ENCODE measurements at places on chromosomes 7 and 10.

DNA sequence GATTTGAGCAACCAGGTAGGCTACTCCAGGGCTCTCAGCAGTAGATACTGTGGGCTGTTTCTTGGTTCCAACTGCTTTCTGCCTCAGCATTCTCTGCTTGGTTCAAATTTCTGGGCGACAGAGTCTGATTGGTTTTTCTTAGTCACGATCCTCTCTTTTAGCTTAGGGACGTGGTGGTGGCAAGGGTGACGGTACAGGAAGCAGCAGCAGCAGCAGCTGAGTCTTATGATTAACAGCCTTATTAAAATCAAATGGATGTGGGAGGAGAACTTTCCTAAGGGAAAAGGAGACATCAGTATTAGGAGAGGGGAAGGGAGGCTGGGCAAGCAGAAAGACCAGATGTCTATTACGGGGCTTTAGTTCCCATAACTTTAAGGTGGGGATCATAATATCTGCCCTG is 156.5 kb upstream of the PLPP4 start:
- DNase-seq, result no peak

DNA sequence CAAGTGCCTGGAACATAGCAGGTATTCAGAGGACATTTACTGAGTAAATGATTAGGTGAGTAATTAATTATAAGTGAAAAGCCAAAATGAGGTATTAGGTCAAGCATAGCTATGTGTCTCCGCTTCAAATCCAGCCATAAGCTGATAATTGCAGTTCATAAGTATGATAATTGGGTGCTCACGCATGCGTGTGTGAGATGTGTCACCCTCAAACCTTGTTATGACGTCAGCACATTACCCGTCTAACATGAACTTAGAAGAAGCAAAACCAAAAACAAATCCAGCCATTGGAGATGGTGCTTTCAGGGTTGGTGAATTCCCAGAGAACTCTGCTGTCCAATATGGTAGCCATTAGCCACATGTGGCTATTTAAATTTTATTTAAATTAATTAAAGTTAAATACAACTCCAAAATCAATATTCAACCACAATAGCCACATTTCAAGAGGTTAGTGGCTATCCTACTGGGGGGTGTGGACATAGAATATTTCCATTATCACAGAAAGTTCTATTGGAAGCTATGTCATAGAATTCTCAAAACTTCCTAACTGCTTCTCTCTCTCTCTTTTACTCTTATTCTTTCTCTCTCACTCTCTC is at the start of gene CPA5:
TSS of gene CPA5 (plus strand) at position 546 of the 596 bp plus-strand sequence. CDS start 1,670 bp downstream, outside the sequence.
- DNase-seq, result no peak

- peak; percentile 18 for DNase-seq
These were observed 271.9 kb downstream of the KIF20B start for GRCh38 chr10:89973326-89973725.

GRCh38 chr7:110539216-110539615 is 551.7 kb upstream of the LRRN3 start:
- no peak for DNase-seq

- no peak for DNase-seq
These were observed 34.8 kb upstream of the INMT start for GRCh38 chr7:30717181-30717580.

GRCh38 chr10:69397972-69398371 is 18.7 kb downstream of the TACR2 start:
- DNase-seq, result no peak

DNA sequence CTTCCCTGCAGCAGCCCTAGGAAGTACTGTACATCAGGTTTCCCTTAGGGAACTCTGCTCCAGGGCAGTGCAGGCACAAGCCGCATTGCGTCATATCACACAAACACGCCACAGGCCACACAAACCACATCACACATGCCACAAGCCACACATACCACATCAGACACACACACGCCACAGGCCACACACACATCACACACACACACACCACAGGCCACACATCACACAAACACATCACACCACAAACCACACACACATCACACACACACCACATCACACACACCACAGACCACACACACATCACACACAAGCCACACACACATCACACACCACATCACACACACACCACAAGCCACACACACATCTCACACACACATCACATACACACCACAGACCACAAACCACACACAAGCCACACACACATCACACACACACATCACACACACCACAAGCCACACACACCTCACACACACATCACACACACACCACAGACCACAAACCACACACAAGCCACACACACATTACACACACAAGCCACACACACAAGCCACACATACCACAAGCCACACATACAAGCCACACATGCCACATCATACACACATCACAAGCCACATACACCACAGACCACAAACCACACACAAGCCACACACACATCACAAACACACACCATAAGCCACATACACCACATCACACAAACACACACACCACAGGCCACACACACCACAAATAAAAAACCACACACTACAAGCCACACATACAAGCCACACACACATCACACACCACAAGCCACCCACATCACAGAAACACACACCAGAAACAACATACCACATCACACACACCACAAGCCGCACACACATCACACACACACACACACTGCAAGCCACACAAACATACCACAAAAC is 53.4 kb downstream of the TMEM209 start:
- no peak for DNase-seq

DNA sequence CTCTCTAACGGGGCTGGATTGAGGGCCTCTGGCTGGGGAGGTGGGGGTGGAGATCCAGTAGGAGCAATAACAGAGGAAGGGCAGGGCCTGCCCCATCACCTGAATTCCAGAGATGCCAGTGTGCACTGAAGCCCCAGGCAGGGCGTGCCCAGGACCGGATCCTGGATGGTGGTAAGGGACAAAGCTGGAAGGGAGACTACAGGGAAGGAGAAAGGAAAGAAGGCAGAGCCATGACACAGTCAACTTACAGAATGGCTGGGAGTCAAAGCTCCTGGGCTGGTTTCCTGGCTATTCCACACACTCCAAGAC is 666 bp downstream of the TMEM139 start:
- no peak for DNase-seq

GRCh38 chr7:151858456-151858855 is 18.5 kb downstream of the PRKAG2 start:
- no peak for DNase-seq

- DNase-seq, result no peak
These were observed 256.8 kb upstream of the FZD8 start for GRCh38 chr10:35898716-35899440.

DNA sequence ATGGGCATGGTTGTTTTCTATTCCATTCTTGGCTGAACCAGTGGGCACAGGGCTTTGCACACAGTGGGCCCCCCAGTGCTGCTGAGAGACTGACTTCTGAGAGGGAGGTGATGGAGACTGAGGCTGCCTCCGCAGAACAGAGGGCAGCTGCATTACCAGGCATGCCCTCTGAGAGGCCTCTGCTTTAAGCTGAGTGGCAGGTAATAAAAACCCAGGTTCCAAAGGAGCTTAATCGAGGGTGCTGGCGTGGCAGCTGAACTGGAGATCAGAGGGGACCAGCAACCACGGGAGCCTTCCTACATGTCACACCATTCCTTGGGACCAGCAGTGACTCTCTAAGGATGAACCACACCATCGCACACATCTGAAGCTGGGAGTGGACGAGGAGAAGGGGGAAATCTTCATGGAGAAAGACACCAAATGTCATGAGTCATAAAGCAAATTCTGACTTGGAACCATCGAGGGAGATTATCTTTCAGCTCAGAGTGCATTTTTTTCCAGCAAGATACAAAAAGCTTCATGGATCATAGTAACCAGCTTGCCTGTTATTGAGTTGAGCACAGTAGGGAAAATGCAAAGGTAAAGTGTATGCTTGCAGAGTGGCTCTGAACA is 24.6 kb downstream of the HIPK2 start:
- no peak for DNase-seq
